HFFc6 (cell line): ENCODE measurements at places on chromosomes 3 and 15.

DNA sequence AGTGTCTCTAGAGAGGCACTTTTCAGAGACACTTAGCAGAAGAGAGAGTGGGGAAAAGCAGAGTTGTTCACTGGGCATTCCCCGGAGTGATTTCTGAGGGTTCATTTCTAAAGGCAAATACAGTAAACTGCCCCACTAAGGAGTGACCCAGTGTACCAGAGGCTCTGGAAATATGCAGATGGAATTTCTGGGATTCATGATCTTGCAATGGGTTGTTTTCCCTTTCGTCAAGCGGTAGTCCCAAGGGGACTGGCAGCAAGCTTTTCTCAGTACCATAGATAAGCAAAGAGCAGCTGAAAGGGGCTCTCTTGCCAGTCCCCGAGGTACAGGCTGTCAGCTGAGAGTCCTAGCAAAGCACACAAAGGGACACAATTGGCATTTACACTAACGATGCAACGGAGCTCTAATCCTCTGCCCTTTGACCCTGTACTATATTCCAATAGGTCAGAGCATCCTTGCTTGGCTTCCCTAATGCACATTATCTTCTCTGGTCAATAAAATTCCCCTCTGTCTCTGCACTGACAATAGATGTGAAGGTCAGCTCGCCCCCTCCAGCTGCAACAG, 155.6 kb downstream of the SEMA6D start:
- DNase-seq, result no peak

DNA sequence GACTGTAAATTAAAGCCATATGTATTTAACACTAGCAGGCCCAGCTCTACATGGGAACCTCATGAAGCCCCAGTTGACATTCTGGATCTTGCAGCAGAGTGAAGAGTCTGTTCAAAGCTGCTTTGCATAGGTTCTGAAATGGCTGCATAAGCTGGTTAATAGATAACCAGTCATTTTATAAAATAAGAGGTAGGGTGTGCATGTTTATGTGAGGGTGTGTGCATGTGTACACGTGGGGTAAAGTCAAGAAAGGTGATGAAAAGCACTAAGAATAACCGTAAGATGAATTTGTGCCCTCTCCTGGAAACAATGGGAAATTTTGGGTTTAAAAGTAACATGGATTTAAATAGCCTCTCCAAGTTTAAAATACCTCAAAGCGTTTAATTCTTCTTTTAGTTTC, 33.0 kb downstream of the PAQR9 start:
- no peak for DNase-seq

GRCh38 chr3:22536541-22536940, 666.6 kb upstream of the UBE2E2 start:
- DNase-seq, result no peak

GRCh38 chr15:46460431-46461094, 825.7 kb downstream of the SQOR start:
- no peak for DNase-seq

- no peak for DNase-seq
These were observed 74.4 kb downstream of the ZIC1 start for GRCh38 chr3:147483578-147483977.
